Large intestine (tissue), 12 donors: ENCODE measurements at places on chromosomes 5 and 9. TPM values are rescaled to one million over a fixed set of nuclear protein-coding genes. Genes with fewer than 3 reads are reported as not detected.

FAM221B gene
- polyA plus RNA-seq: 0.10 TPM

PCDHB2 gene
- 1.7 TPM for polyA plus RNA-seq

TMEM174 gene
- not detected for polyA plus RNA-seq

BRD9 gene
- polyA plus RNA-seq: 36.2 TPM

IGIP gene
- 9.4 TPM for polyA plus RNA-seq

WDR38 gene
- polyA plus RNA-seq: not detected

BTNL8 gene
- polyA plus RNA-seq: 135 TPM

GLRX gene
- 111 TPM for polyA plus RNA-seq

ZBTB6 gene
- 11.6 TPM for polyA plus RNA-seq

PCDHGA11 gene
- 1.4 TPM for polyA plus RNA-seq

PCDHGA10 gene
- 2.1 TPM for polyA plus RNA-seq

NXNL2 gene
- polyA plus RNA-seq: 0.57 TPM

RANBP17 gene
- 5.8 TPM for polyA plus RNA-seq

PLEKHG4B gene
- 2.0 TPM for polyA plus RNA-seq

AGXT2 gene
- polyA plus RNA-seq: 33.8 TPM

MARCOL gene
- polyA plus RNA-seq: not detected

ARAP3 gene
- polyA plus RNA-seq: 17.5 TPM

GCNT4 gene
- 27.4 TPM for polyA plus RNA-seq

TMEFF1 gene
- 2.4 TPM for polyA plus RNA-seq

PTPA gene
- 70.1 TPM for polyA plus RNA-seq

BTNL3 gene
- 158 TPM for polyA plus RNA-seq

FBN2 gene
- 21.8 TPM for polyA plus RNA-seq

WWC1 gene
- polyA plus RNA-seq: 28.6 TPM

ATG12 gene
- polyA plus RNA-seq: 74.4 TPM

DMGDH gene
- 1.3 TPM for polyA plus RNA-seq

SVEP1 gene
- polyA plus RNA-seq: 8.7 TPM

CMBL gene
- 61.2 TPM for polyA plus RNA-seq

OR1J2 gene
- polyA plus RNA-seq: not detected

LHX3 gene
- polyA plus RNA-seq: not detected

TAS2R1 gene
- polyA plus RNA-seq: not detected

ADAMTS19 gene
- polyA plus RNA-seq: 4.8 TPM

FOXE1 gene
- polyA plus RNA-seq: 0.01 TPM

FOXD4L3 gene
- 0.12 TPM for polyA plus RNA-seq

HMMR gene
- 10.0 TPM for polyA plus RNA-seq

ZDHHC11 gene
- polyA plus RNA-seq: 41.0 TPM

CLTA gene
- 252 TPM for polyA plus RNA-seq

SPATA31C1 gene
- polyA plus RNA-seq: 0.18 TPM

PRKAA1 gene
- polyA plus RNA-seq: 76.6 TPM

SPAAR gene
- polyA plus RNA-seq: 0.84 TPM

MAPK9 gene
- polyA plus RNA-seq: 29.8 TPM

SLC6A18 gene
- polyA plus RNA-seq: 0.03 TPM

MZB1 gene
- polyA plus RNA-seq: 1.3 TPM

DMRT3 gene
- not detected for polyA plus RNA-seq

DMRT2 gene
- not detected for polyA plus RNA-seq

LNPEP gene
- polyA plus RNA-seq: 19.7 TPM

NUP214 gene
- polyA plus RNA-seq: 29.1 TPM

BOD1 gene
- polyA plus RNA-seq: 76.7 TPM

SLC1A1 gene
- polyA plus RNA-seq: 42.5 TPM

PCDHGA5 gene
- 1.5 TPM for polyA plus RNA-seq

AMBP gene
- 3.6 TPM for polyA plus RNA-seq
